ENCODE measurements at places on chromosomes 1 and 21.
A peak's percentile ranks its signal among the peaks of the same experiment; 100 is the strongest.

DNA sequence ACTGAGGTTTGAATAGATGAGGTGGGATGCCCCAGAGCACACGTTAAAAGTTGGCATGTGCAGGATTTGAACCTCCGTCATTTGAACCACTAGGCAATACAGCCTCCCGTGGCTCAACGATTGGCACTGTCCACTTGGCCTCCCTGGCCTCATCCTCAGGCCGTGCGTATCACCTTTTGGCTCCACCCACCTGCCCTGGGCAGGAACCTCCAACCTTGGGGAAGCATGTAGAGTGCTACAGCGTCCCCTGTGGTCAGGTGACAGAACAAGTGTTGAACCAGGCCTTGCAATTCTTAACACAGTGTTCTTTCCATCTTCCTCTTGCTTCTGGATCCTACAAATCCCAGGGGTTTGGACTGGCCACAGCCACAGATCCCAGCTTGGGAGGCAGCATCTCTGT, 112.6 kb downstream of the PAX7 start:
- no peak for DNase-seq

GRCh38 chr1:89581859-89582258, 51.1 kb upstream of the LRRC8C start:
- no peak for DNase-seq

GRCh38 chr1:112393631-112393974, 2.4 kb upstream of the CTTNBP2NL start:
- DNase-seq, result no peak

- DNase-seq, result no peak
These were observed 134.3 kb downstream of the NR5A2 start for GRCh38 chr1:200161801-200162200.

DNA sequence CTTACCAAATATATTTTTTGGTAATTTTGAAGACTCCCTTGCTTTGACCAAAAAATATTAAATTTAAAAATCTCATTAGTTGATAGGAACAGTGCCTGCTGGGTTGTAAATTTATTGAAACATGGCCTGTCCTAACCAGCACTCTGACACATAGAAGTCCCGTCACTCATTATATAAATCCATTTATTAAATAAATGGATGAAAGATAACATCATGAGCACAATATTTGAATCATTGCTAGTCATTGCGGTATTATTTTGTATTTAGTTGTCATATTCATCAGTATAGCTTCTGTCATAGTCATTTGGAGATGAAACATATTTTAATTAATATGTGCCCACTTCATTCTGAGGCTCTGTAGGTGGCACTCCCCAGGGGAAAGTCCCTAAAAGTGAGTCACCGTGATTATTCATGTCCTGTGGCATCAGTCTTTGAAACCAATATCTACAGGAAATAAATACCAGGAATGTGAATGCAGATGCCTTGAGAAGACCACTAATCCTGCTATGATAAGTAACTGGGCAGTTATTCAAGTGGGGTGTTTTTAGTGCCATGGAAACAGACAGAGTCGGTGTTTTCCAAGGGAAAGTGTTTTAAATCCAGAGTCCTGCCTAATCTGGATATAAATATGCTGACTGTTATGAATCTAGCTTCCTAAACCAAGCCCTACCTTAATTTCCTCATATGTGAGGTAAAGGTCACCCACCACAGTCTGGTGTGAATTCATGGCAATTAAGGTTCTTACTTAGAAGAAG, 302.0 kb downstream of the DUSP10 start:
- DNase-seq, result no peak

DNA sequence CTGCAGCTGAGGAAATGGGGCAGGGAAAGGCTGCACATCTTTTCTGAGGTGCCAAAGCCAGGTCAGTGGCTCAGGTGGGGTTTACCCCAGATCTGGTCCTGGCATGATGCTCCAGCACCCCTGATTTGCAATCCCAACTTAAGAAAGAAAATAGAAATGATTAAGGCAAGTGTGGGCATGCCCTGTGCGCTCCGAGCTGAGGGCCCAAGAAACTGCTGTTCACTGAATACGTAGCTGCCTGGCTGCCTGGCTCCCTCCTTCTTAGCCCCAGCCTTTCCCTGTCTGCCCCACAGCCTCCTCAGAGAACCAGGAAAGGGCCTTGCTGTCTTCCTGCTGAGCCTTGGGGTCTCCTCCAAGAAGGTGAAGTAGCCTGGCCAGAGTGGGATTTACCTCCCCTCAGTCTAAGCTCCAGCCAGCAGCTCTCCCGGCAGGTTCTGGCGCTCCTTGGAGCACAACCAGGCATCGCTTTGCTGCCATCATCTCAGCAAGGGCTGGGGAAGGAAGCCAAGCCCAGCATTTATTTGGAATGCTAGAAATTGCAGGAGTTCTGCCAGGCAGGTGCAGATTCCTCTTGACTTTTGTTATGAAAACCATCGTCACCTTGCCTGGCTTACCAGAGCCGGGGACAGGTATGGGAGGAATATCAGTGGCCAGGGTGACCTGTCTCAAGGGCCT, 51.3 kb upstream of the SELENON start:
- DNase-seq, result no peak

GRCh38 chr1:110112656-110113055, 413 bp downstream of the UBL4B start:
- DNase-seq, result no peak

DNA sequence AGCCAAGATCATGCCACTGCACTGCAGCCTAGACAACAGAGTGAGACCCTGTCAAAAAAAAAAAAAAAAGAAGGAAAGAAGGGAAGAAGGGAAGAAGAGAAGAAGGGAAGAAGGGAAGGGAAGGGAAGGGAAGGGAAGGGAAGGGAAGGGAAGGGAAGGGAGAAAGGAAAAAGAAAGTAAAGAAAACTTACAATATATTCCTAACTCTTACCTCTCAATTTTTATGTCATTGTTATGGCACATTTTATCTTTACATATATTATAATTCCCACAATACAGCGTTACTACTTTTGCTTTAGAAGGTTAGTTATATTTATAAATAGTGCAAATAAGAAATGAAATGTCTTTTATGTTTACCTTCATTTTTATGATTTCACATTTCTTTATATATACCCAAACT, 358.7 kb downstream of the HHIPL2 start:
- no peak for DNase-seq

- no peak for DNase-seq
These were observed 30.5 kb downstream of the ZBTB8OS start for GRCh38 chr1:32619701-32620485.

DNA sequence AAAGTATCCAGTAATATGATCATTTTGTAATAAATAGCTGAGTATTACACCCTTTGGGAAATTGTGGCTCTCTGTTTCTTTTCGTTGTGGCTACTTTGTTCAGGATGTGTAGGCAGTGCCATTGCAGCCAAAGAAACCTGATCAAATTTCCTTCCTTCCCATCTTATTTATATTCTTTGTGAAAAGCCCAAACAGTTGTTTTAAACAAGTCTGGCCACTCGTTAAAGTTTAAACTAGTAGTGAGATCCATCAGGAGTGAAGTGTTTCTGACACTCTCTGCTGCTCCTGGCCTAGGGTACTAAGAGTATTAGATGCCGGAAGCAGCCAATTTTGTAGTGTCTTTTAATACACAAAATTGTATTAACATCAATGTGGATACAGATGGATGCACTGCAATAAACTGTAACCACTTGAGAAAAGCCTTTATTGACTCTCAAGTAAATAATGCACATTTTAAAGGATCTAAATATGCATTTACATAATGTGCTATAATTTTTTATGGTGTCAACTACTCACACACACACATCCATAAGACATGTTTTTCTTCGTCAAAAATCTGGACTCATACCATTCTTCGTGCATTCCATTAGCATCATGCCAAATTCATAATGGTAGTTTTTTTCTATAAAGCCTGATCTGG, 317.9 kb downstream of the NFIA start:
- no peak for DNase-seq

- peak; percentile 75 for DNase-seq
These were observed at the start of gene KCNH1 for GRCh38 chr1:211133836-211134669. TSS of gene KCNH1 (minus strand) at chr1:211134148. CDS start at chr1:211133945, 203 bp downstream.

DNA sequence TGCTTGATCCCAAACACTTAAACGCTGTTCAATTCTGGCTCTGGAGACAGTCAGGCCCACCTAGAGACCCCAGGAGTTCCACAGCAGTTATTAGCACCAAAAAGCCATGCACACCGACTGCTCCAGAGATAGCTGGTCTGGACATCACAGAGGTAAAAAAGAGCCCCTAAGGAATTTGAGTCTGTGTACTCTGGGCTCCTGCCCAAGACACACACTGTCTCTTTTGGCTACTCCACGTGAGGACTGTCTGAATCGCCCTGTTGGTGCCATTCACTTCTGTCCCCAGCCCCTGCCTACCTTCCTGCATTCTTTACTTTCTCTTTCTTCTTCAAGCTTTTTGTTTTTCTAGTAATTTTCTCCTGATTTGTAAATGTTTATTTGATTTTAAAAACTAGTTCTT, 197.4 kb downstream of the ADGRL2 start:
- DNase-seq, result no peak

- no peak for DNase-seq
These were observed 472.7 kb downstream of the NPHP4 start for GRCh38 chr1:5519366-5520135.

DNA sequence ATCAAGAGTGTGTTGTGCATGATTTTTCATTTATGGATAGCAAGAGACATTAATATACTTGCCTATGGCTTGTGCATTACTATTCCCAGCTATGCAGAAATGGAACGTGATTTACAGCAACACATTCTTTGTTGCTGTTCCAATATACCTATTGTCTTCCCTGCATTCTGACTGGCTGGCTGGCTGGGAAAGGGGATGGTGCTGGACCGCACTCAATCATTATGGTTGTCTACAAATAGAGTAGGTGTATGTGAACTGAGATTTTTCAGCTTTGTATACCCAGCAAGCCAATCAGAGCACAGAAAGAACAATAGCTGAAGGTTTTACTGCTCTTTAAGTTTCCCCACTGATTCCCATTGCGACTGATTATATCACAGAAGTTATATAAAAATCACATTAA, 167.5 kb downstream of the ATG4C start:
- no peak for DNase-seq

DNA sequence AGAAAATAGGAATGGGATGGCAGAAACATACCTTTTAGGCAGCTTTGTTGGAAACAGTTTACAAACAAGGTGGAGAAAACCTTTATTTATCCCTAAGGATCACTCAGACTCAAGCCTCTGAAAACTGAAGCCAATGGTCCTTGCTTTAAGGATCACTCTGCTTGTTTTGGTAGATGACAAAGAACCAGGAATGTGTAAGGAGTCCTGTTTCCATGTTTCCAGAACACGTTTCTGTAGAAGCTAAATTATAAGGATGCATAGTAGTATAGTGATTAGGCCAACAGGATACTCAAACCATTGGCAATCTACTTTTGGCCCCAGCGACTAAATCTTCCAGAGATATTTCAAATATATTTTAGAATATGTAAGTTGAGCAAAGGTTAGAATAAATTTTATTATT, 149.1 kb upstream of the HP1BP3 start:
- DNase-seq, result no peak

DNA sequence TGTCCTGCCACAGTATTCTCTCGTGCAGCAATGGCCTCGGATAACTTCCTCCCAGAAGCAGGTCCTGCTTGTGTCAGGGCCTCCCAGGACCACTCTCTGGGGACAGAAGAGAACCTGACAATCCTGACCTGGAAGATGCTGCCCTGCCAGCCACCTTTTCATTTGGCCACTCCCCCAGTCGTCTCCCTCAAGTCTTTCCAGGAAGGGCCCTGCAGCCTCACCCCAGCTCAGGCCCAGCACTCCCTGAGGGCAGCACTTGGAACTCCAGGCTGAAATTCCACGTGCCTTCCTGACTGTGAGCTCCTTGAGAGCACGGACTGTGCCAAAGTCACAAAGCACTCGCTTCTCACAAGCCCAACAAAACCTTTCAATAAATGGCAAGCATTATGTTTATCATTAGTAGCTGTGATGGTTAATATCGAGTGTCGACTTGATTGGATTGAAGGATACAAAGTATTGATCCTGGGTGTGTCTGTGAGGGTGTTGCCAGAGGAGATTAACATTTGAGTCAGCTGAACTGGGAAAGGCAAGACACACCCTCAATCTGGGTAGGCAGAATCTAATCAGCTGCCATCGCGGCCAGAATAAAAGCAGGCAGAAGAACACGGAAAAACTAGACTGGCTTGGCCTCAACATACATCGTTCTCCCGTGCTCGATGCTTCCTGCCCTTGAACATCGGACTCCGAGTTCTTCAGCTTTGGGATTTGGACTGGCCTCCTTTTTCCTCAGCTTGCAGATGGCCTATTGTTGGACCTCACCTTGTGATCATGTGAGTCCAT, 2.3 kb upstream of the CLEC20A start:
- DNase-seq, result no peak

DNA sequence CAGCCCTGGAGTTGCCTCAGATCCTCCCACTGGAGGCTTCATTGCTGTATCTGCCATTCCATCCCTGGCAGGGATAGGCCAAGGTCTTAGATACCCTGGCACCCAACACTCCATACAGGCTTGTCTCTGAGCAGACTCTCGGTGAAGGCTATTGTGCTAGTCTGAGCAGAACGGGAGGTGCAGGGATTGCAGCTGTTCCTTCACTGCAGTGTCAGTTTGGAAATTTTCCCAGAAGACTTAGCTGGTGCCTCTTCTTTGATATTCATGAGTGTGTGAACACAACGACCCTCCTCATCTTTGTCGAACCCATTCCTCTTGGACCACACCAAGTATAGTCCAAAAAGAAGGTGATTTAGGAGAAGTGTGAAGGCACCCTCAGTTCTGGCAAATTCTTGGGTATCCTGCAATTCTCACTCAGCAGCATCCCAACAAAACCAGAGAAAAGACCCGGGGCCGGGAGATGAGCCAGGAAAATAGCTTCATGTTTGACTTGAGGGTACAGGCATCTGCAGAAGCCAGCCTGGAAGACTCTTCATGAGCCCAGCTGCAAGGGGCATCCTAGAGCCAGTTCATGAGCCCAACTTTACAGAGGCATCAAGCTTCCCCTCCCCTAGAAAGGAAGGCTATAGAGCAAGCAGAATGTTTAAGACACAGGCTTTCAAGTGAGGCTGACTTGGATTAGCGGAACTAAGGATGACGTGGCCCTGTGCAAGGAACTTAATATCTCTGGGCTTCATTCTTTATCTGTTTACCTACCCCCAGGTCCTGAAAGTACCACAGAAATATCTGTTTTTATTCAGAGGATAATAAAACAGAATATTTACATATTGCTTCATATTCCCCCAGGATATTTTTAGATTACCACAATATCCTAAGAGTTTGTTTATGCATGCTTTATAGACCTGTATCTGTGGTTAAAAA, 38.8 kb upstream of the HAO2 start:
- DNase-seq, result no peak

GRCh38 chr21:42737951-42738590, 84.7 kb downstream of the PDE9A start:
- no peak for DNase-seq

- no peak for DNase-seq
These were observed 8.6 kb downstream of the KCNC4 start for GRCh38 chr1:110218739-110219138.

DNA sequence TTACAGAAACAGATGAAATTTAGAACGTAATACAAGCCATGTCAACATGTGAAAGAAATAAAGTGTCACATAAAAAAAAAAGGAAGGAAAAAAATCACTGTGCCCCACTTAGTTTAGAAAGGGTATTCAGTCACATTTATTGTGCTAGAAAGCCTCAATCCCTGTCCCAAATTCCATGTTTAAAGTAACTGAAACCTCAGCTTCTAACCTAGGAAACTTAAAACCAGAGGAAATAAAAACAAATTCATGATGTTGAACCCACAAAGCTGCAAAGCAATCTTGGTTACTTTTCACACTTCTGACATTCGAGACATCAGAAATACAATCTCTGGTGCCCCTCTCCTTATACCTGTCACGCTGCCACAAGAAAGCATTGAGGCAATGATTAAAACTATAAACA, 101.8 kb downstream of the NBPF12 start:
- no peak for DNase-seq
